A549 treated with AZD2906 at 1 μM for 4 hours (cell line): ENCODE measurements at places on chromosomes 6 and 20. TPM values are rescaled to one million over a fixed set of nuclear protein-coding genes. Genes with fewer than 3 reads are reported as not detected.

Gene ASIP
- total RNA-seq = 0.18 TPM in 1 of 5 replicates, not detected in the others

Gene HLA-DQB2
- not detected in 5 replicates for total RNA-seq

Gene GLP1R
- not detected in 5 replicates for total RNA-seq

Gene GPX5
- not detected in 5 replicates for total RNA-seq

Gene HSPA1L
- total RNA-seq = 1.2 to 1.7 TPM (median 1.4 TPM) in 5 replicates

Gene ECT2L
- total RNA-seq = not detected in 5 replicates

Gene PKIB
- total RNA-seq = 0.53 to 0.94 TPM (median 0.63 TPM) in 5 replicates

Gene SOX12
- total RNA-seq = 18.6 to 27.9 TPM (median 25.6 TPM) in 5 replicates

Gene RIPPLY2
- total RNA-seq = 0.33 to 0.70 TPM (median 0.38 TPM) in 5 replicates

Gene TRIM10
- total RNA-seq = 0.01 TPM in 1 of 5 replicates, not detected in the others

Gene CYP39A1
- 0.03 to 0.07 TPM in 2 of 5 replicates, not detected in the others for total RNA-seq

Gene TCF21
- 0.02 to 0.08 TPM (median 0.05 TPM) in 5 replicates for total RNA-seq

Gene CAGE1
- 0.02 to 0.03 TPM in 2 of 5 replicates, not detected in the others for total RNA-seq

Gene ZNF322
- 3.8 to 6.6 TPM (median 5.2 TPM) in 5 replicates for total RNA-seq

Gene HTR1B
- total RNA-seq = 0.12 to 0.22 TPM (median 0.21 TPM) in 5 replicates

Gene CLDN20
- not detected in 5 replicates for total RNA-seq

Gene SPTLC3
- total RNA-seq = 0.01 to 0.08 TPM (median 0.02 TPM) in 5 replicates

Gene TAGAP
- total RNA-seq = not detected in 5 replicates

Gene SLC2A10
- not detected in 5 replicates for total RNA-seq

Gene TCP11
- total RNA-seq = not detected in 5 replicates

Gene HNF4A
- 17.2 to 20.0 TPM (median 19.8 TPM) in 5 replicates for total RNA-seq

Gene SLC17A1
- total RNA-seq = 0.06 TPM in 1 of 5 replicates, not detected in the others

Gene RIMS1
- total RNA-seq = not detected in 5 replicates

Gene BPIFB1
- 0.03 to 0.15 TPM (median 0.07 TPM) in 5 replicates for total RNA-seq

Gene TNFRSF6B
- 0.22 to 0.87 TPM (median 0.69 TPM) in 5 replicates for total RNA-seq

Gene OR2J2
- total RNA-seq = not detected in 5 replicates

Gene PHACTR3
- 0.37 to 0.52 TPM (median 0.45 TPM) in 5 replicates for total RNA-seq

Gene EYA2
- total RNA-seq = 1.8 to 2.6 TPM (median 2.3 TPM) in 5 replicates

Gene PRDM1
- 5.0 to 6.7 TPM (median 5.5 TPM) in 5 replicates for total RNA-seq

Gene MAFB
- total RNA-seq = 0.10 to 0.46 TPM (median 0.24 TPM) in 5 replicates

Gene IER3
- total RNA-seq = 40.1 to 61.9 TPM (median 59.7 TPM) in 5 replicates

Gene HTR1E
- total RNA-seq = not detected in 5 replicates

Gene OXT
- total RNA-seq = not detected in 5 replicates

Gene RGS17
- total RNA-seq = 4.7 to 6.3 TPM (median 5.8 TPM) in 5 replicates

Gene RIMS4
- total RNA-seq = 1.6 to 2.0 TPM (median 1.8 TPM) in 5 replicates

Gene ADGRF5
- 0.01 to 0.10 TPM in 2 of 5 replicates, not detected in the others for total RNA-seq

Gene FAM83C
- total RNA-seq = 0.11 to 0.20 TPM (median 0.15 TPM) in 5 replicates

Gene SNAP25
- 13.3 to 18.4 TPM (median 16.2 TPM) in 5 replicates for total RNA-seq

Gene PTCRA
- total RNA-seq = not detected in 5 replicates

Gene RING1
- total RNA-seq = 19.1 to 24.8 TPM (median 23.7 TPM) in 5 replicates
